ENCODE measurements at places on chromosomes 7 and 10.

- no peak for DNase-seq
Measured at GRCh38 chr7:138194567-138194966, 118.3 kb downstream of the AKR1D1 start.

DNA sequence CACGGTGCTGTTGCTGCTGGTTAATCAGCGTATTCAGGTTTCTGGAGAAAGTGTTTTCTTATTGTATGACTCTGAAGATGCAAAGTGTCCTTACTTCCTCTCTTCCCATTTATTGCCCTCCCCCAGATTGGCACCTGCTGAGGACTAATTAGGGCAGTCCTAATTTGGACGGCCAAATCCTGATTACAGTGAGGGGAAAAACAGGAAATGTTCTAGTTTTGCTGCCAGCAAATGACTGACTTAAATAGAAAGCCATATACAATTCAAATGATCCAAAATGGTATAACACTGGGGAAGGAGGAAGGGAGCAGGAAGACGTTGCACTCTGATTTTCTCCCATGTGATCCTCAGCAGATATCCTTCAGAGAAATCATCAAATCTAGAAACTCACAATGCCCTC is 222.4 kb upstream of the LRGUK start:
- no peak for DNase-seq

- DNase-seq: peak; percentile 46
Measured at GRCh38 chr10:88994019-88994418, 3.4 kb downstream of the FAS start.

DNA sequence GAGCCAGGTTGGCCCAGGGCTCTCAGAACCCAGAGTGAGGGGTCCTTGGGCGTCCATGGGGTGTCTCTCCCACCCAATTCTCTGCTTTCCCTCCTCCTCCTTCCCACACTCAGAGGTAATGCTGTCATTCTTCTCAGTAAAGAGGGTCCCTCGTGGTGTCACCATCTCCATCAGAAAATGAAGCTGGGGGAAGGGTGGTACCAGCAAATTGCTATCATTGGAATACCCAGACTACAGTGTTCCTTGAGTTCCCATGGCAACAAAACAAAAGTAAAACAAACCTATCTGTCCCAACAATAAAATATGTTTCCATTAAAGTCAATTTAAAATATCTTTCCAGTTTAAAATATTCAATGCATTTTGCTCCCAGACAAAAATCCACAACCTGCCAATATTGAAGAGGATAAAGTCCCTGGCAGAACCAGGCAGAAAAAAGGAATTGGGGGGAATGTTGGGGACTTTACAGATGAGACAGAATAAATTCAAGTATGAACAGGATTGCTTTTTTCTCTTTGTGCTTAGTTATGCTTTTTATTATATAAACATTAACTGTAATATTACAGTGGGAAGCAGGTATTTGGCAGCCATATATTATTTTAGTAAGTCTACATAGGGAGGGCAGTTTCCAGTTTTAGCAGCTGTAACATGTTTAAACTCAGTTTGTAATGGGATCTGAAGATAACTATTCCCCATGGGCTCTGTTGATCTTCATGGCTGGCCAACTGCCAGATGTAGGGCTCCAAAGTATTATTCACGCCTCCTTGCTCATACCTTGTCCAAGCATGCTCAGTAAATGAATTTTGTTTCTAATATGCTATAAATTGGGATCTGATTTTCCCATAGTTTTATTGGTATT is 182.1 kb downstream of the ARID5B start:
- DNase-seq: peak; percentile 91

DNA sequence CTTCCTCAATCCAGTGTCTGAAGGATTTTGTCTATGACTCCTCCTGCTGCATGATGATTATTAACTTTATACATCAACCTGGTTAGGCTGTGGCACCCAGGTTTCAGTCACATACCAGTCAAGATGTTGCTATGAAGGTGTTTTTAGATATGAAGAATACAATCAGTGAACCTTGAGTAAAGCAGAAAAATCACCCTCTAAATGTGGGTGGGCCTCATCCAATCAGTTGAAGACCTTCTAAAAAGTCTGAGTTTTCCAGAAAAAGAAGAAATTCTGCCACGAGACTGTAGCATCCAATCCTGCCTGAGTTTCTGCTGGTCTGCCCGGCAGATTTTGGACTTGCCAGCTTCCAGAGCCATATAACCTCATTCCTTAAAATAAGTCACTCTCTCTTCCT is 126.1 kb upstream of the FRMD4A start:
- DNase-seq: no peak

DNA sequence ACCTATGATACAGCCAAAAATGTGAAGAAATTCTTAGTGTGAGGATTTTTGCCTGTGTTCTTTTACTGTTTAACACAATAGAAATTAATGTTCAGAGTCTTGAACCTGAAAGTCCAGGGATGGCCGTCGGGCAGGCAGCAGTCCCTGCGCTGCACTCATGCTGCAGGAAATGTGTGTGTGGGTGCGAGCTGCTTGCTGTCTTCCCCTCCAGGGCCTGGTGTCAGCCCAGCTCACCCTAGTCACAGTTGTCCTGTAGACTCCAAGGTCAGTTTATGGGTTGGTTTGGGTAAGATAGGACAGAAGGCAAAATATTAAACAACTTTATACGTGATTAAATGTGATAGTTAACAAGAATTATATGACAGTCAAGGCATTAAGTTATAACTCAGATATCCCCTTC is 78.7 kb downstream of the DYNC2I1 start:
- no peak for DNase-seq

GRCh38 chr7:151013733-151014497 is 10.4 kb downstream of the ATG9B start:
- DNase-seq: peak; percentile 55

GRCh38 chr7:133076142-133076541 is 5.7 kb downstream of the CHCHD3 start:
- no peak for DNase-seq

GRCh38 chr10:8150401-8150905 is 96.0 kb downstream of the GATA3 start:
- DNase-seq: no peak

Data from cardiac fibroblast (primary cell).